ENCODE measurements at places on chromosomes 12 and 14. TPM values are rescaled to one million over a fixed set of nuclear protein-coding genes. Genes with fewer than 3 reads are reported as not detected.

The JAG2 gene
- 25.9 TPM for polyA plus RNA-seq

The MYF6 gene
- polyA plus RNA-seq, result 1,026 TPM

The PPM1H gene
- 1.2 TPM for polyA plus RNA-seq

The GNB3 gene
- polyA plus RNA-seq, result 0.13 TPM

The OGFOD2 gene
- polyA plus RNA-seq, result 25.3 TPM

The TRIM9 gene
- 0.17 TPM for polyA plus RNA-seq

The EGLN3 gene
- polyA plus RNA-seq, result 7.4 TPM

The BEST3 gene
- polyA plus RNA-seq, result 41.8 TPM

The AGAP2 gene
- polyA plus RNA-seq, result 2.9 TPM

The DBX2 gene
- 0.09 TPM for polyA plus RNA-seq

The SLC5A8 gene
- not detected for polyA plus RNA-seq

Data from psoas muscle (tissue), 8 donors.